ENCODE measurements at places on chromosomes 5 and 9.

DNA sequence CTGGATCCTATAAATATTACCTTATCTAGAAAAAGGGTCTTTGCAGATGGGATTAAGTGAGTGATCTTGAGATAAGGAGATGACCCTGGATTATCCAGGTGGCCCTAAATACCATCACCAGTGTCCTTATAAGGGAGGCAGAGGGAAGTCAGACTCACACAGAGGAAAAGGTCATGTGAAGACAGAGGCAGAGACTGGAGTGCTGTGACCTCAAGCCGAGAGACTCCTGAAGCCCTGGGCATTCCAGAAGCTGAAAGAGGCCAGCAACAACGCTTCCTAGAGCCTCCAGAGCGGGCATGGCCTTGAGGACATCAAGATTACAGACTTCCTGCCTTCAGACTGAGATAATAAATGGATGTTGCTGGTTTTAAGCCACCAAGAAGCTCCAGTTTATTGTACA, 118.8 kb downstream of the ATPSCKMT start:
- no peak for DNase-seq

- DNase-seq, result no peak
These were observed 88.2 kb downstream of the LIFR start for GRCh38 chr5:38468202-38468673.

DNA sequence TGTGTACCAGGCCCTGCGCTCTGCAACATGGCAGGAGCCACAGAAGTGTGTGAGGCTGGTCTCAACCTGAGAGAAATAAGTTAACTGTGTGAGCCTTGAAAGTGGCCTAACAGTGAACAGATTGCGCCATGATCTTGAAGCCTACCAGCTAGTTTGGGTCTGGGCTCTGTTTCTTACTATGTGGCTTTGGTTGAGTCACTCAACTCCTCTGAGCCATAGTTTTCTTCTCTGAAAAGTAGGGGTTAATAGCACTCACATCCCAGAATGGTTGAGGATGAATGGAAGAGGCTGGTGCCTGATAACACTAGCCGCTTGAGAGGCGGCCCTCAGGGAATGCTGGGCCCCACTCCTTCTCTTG, 121.5 kb downstream of the RGS3 start:
- no peak for DNase-seq

DNA sequence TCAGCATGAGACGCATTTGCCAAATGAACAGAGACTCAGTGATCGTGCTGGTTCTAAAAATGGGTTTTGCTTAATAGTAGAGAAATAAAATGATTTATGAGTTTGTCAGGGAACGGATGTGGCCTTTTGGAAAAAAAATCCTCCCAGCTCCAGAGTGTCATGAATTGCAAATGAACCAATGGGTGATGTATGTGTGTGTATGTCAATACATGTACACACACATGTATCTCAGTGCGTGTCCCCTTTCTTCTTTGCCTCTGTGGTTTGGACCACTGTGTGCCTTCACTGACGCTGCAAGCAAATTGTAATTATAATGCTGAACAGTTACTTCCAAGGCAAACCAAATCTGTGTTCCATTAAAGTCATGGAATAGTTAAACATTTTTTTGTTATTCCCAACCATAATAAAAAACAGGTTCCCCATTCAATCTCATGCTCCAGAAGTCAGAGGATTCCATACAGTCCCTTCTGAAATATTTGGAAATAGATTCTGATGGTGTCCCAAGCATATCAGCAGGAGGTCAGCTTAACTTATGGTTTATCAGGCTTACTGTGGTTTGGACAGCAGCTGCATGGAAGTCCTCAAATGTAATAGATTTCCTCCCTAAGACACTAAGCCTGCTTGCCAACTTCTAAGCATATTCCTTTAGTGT, 630.5 kb downstream of the ACTL7B start:
- no peak for DNase-seq

DNA sequence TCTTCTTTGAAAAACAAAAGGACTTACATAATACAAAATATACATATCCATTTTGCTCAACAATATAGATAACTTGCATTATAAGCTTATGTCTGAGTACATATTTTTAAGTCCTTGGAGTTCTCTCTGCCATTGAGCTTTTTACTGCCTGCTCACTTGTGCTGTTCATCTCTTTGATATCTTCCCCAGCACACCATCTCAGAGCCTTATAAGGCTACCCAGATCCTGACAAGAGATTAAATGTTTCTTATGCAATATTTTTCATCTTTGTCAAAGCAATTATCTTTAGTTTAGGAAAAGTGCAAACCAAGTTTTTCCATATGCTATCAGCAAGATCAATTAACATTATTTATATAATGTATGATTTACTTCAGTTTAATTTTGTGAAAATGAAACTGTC, 60.7 kb upstream of the ITGA1 start:
- no peak for DNase-seq

GRCh38 chr9:79477955-79478771, 93.6 kb upstream of the TLE4 start:
- peak; percentile 7 for DNase-seq

GRCh38 chr9:93829271-93830011, 125.7 kb downstream of the BARX1 start:
- DNase-seq, result no peak

GRCh38 chr5:65451436-65451835, 30.3 kb downstream of the ADAMTS6 start:
- DNase-seq, result no peak

DNA sequence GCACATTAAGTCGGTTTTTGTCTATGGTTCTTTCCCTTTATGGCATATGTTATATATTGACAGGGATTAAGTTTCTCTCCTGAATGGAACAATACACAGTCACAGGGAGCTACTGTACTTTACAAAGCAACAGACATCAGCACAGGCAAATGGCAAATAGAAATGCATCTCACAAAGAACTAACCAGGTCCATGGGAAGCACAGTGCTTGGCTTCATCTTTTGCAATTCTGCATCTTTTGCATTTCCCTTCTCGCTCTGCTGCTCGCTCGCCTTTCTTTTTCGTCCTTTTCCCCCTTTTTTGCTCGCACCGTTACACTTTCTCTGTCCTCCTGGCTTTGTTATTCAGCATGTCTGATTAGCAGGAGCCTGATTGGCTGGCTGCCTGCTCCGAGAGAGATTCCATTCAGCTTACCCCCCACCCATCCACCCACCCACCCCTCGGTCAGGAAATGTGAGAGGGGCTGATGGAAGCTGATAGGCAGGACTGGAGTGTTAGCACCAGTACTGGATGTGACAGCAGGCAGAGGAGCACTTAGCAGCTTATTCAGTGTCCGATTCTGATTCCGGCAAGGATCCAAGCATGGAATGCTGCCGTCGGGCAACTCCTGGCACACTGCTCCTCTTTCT, at the start of gene ADAMTSL1:
ADAMTSL1 (plus strand) TSS at position 502 of the 628 bp plus-strand sequence; CDS start at position 582, 80 bp downstream.
- DNase-seq, result no peak

Data from stimulated activated CD8-positive, alpha-beta memory T cell treated with anti-CD3 and anti-CD28 coated beads, Interleukin-15, amount 100 ng/mL, for 48 hours (primary cell).